ENCODE measurements at places on chromosomes 5 and 9. TPM values are rescaled to one million over a fixed set of nuclear protein-coding genes. Genes with fewer than 3 reads are reported as not detected.

DNA sequence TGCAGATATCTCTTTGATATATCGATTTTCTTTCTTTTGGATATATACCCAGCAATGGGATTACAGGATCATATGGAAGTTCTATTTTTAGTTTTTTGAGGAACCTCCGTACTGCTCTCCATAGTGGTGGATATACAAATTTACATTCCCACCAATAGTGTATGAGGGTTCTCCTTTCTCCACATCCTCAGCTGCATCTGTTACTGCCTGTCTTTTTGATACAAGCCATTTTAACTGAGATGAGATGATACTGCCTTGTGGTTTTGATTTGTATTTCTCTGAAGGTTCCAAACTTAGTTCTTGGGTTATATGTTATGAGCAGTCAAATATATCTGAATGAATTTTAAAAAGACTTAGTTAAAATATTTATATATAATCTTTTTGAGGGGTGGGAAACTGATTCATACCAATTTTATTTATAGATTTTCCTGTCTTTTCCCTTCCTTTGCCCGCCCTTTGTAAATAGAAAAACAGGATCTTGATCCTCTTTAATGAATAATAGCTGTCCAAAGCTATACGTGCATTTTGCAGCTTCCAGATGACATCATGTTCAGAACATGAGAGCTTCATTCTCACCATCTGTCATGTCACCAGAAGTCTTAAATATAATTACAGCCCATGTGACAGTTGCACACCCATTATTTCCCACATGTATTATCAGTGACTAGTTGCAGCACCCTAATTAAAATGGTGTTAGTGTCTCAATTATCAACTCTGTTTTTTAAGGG lies 6.2 kb upstream of the ARHGEF28 start:
- DNase-seq = no peak

GRCh38 chr9:124662561-124662960 lies 108.5 kb downstream of the NR6A1 start:
- DNase-seq = no peak

GRCh38 chr5:10470669-10471068 lies 29.0 kb downstream of the ROPN1L start:
- DNase-seq = no peak

GRCh38 chr5:158752656-158752973 lies 347.1 kb downstream of the EBF1 start:
- no peak for DNase-seq

DNA sequence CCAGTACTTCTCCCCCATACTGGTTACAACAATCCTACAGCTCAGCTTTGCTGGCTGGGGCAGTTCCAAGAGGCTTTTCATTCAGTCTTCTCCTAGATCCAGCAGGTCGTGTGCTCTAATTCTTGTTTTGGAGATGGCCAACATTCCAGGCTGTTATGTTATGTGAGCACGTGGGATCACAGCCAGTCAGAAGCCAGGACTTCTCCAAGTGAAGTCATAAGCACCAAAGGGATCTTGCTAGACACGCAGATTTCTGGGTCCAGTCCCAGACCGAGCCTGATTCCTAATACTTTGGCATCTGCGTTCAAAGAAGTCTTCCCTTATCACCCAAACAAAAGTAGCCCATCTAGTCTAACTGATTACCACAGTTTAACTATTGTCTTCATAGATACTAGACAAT lies 1.4 kb upstream of the LARP1 start:
- peak; percentile 64 for DNase-seq

- DNase-seq = no peak
Measured at GRCh38 chr5:125477586-125477975, 731.1 kb upstream of the ZNF608 start.

DNA sequence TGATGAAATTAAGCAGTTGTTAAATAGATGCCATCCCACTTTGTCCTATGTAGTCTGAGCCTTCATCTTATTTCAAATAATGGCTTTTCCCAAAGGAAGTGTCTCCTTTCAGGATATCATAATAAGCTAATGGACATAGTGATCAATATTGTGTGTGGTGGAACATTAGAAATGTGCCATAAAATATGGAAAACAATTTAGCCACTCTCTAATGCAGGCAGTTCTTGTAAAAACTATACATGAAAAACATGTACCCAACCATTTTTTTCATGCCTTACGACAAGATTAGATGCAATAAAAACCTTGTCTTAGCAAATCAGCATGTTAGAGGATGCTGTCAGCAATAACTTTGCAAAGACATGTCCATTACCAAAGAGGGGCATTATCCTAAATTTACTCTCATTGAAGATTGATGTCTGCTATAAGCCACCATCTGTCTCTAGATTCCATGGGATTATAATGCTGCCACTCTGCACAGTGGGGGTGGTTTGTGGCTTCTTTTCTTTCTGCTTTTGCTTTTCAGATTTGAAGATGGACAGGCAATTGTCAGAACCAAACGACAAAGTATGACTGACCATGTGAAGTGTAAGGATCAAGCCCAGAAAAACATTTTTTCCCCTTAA lies 724.0 kb upstream of the ZNF608 start:
- no peak for DNase-seq

- no peak for DNase-seq
Measured at GRCh38 chr5:174412374-174412773, 312.0 kb upstream of the MSX2 start.

DNA sequence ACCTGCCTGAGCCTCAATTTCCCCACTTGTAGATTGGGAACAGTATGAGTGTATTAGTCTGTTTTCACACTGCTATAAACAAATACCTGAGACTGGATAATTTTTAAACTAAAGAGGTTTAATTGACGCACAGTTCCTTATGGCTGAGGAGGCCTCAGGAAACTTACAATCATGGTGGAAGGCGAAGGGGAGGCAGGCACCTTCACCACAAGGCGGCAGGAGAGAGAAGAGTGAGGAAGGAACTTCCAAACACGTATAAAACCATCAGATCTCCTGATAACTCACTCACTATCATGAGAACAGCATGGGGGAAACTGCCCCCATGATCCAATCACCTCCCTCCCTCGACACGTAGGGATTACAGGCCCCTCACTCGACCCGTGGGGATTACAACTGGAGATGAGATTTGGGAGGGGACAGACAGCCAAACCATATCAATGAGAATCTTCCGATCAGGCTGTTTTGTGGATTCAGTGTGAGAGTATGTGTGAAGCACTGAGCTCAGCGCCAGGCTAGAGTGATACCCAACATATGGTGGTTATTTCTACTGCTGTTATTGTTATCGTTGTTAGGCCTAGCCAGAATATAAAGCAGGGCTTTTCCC lies 14.6 kb upstream of the LMX1B start:
- no peak for DNase-seq

DNA sequence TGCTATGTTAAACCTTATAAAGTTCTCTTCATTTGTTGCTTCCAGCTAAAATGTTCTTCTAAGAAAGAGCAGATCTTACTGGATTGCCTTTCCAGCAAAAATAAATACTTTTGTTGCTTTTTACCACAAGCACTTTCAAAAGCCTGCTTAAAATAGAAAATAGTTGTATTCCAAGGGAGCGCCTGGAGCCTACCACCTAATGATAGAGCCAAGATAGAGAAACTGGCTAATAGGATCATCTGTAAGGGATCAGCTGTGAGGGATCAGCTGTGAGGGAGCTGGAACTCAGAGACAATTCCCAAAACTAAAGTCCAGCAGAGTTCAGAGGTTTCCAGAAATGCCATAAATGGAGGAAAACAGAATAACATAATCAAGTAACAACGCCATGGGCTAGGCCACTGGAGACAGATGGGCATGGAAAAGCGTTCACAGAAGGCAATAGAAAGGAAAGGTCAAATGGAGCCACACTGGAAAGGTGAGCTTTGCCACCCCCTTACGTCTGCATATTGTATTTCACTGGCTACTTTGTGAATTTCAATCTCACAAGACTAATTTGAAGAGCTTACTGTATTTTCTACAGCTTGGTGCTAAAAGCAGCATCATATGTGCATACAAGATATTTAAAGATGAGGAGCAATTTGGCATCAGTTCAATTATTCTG lies 140.6 kb upstream of the TLE4 start:
- DNase-seq = no peak

DNA sequence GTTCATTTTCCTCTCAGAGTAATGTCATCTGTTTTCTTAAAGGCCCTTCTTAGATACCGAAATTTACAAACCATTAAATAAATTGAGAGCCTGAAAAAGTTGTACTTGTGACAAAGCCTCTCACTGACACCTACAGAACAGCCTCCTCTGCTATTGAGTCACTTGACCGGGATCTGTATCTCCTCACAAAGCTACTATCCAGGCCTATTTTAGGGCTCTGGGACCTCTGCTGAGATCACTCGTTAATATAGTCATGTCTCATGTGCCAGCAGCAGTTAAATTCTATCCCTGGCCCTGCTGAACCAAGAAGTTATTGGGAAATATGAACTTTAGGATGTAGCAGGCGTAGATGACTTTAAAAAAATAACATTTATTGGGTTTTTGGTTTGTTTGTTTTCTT lies 31.1 kb downstream of the FBXO38 start:
- DNase-seq = no peak

DNA sequence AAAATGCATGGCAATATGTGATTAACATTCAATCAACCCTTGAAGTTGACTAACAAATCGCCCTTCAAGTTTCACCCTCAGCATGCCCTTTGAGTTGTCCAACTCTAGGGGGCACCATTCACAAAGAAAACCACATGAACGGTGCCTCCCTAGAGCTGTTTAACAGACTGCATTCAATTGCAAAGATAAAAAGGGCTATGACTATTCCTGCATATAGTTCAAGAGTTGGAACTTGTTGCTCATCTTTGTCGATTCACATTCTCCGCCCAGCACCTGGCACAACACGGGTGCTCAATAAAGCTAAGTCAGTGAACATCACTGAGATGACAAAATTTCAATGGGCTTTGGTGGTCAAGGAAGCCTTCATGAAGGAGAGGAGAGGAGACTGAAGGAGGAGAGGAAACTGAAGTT lies 69.6 kb upstream of the SLC30A5 start:
- peak; percentile 47 for DNase-seq

GRCh38 chr5:138370537-138370936 lies 18.1 kb downstream of the KDM3B start:
- no peak for DNase-seq

The IFNA14 gene
- polyA plus RNA-seq = not detected

The NUDT12 gene
- polyA plus RNA-seq = 26.0 TPM

The PDE8B gene
- polyA plus RNA-seq = 4.0 TPM

The ADAM19 gene
- 13.6 TPM for polyA plus RNA-seq

The BTNL3 gene
- 158 TPM for polyA plus RNA-seq
